NCI-H2081 (cell line): ENCODE measurements at places on chromosomes 1 and 21.

DNA sequence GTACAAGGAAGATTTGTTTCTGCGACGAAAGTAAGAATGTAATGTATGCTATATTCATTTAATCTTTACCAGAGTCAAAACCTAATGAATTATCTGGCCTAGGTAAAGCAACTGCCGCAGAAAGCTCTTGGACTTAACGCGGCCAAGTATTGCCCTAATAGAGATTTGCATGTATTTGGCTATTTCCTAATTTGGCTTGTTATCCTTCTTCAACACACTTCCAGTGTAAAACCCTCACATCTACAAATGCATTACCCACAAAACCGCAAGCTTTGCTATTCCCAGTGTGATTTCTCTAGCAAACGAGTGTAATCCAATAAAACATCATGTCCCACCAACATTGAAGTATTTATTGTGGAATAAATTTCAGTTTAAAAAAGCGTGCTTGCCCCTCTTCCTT lies 123.8 kb upstream of the LMO4 start:
- no peak for DNase-seq

- DNase-seq = no peak
These were observed 12.4 kb upstream of the TBX15 start for GRCh38 chr1:119000371-119001180.

DNA sequence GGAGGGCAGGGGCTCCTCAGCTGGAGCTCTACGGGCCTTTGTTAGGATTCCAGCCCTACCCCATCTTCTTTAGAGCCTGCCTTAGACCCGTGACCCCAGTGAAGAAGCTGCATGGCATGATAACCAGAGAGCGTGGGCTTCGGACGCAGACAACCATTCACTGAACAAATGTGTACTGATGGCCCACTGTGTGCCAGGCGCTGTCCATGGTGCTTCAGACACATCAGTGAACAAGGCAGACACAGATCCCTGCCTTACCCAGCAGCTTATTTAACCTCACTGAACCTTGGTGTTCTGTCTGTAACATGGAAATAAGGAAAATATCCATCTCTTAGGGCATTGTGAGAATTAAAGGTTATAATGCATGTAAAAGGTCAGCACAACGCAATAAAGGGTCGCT lies 9.5 kb downstream of the CHIT1 start:
- DNase-seq = no peak

DNA sequence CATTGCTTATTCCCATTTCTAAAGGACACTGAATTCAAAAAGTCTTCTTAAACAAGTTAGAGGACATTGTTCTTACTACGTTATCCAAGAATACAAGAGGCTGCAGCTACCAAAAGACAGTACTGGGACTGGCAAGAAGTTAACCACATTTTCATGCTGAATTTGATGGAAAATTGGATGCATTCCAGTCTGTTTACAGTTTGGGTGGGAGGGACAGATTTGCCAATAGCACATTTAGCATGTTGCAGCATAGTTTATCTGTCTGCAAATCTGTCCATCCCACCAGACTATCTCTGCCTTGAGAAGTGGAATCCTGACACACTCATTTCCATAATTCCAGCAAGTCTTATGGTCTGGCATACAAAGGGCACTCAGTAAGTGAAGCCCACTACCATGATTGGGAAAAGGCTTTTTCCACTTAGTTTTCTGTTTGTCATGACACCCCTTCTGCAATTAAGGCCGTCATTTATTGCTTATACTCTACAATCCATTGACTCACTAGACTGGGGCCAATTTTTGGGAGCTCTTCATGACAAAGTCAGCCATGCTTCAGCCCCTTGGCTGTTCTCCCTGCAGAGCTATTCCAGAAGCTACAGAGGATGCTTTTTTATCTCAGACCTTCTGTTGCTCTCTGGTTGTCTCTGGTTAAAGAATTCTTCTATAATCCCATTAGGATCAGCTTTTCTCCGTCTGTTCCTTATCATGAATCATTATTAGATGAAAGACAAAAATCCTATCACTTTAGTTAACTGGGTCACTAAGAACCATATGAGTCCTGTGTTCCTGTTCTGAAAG lies 355.8 kb upstream of the PTBP2 start:
- no peak for DNase-seq

GRCh38 chr21:43364851-43365424 lies 62.0 kb downstream of the SIK1 start:
- no peak for DNase-seq

GRCh38 chr1:183199304-183199703 lies 13.2 kb downstream of the LAMC2 start:
- DNase-seq = no peak

DNA sequence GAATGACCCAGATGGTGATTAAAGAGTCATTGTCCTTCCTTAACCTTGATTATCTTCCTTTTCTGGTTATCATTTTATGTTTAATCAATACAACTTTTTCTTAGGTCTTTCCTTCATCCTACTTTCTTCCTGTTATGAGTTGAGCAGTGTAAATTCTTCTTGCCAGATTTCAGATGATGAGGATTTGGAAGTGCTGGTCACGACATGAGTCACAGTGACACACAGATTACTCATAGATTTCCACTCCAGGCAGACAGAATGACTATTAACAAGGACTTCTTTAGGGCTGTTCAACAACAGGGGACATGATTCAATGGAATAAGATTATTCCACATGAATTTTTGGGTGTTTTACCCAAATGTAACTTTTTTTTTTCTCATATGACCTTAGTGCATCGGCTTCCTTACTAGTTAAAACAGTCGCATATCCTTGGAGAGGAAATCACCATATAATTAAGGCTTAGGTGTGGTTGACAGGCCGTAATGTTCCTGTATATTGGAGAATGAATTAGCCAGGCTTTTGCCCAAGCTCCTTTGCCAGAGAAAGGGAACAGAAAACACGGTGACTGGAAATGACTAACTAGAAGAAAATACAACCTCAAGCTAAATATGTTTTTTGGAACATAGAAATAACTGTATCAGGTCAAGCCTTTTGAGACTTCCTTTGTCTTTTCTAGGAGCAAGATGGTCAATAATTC lies 44.2 kb downstream of the PRRX1 start:
- DNase-seq = no peak

DNA sequence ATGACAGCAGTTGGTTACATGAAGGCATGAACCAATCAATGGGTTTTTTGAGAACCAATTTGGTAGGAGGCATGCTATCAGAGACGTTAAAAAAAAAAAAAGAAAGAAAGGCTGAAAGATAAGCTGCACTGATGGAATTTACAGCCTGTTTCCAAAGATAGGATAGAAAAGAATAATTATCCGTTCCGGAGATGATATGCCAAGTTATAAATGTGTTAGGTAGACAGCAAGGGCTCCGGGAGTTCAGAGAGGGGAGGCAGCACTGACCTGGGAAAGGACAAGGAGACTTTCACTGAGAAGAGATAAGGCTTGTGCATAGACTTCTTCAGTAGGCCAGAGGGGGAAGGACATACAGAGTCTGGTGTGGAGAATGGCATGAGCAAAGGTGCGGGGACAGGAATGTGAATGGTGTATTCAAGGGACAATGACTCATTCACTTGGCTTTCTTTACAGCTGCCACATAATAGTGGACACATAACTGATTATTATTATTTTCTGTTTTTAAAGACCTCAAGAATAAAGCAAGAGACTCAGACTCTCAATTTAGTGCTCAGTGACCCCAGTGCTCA lies 24.8 kb upstream of the ACBD6 start:
- DNase-seq = no peak

DNA sequence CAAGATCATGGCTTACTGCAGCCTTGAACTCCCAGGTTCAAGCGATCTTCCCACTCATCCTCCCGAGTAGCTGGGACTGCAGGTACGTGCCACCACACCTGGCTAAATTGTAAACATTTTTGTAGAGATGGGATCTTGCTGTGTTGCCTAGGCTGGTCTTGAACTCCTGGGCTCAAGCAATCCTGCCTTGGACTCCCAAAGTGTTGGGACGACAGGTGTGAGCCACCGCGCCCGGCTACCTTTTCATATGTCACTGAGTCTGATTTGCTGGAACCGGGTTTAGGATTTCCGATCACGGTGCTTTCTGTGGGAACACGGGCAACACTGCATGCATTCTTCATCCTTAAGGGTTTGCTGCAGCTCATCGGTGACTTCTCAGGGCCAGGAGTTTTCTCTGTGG lies 32.2 kb upstream of the PCBP3 start:
- DNase-seq = no peak

GRCh38 chr1:61220536-61220935 lies 138.2 kb downstream of the NFIA start:
- DNase-seq = peak; percentile 30

DNA sequence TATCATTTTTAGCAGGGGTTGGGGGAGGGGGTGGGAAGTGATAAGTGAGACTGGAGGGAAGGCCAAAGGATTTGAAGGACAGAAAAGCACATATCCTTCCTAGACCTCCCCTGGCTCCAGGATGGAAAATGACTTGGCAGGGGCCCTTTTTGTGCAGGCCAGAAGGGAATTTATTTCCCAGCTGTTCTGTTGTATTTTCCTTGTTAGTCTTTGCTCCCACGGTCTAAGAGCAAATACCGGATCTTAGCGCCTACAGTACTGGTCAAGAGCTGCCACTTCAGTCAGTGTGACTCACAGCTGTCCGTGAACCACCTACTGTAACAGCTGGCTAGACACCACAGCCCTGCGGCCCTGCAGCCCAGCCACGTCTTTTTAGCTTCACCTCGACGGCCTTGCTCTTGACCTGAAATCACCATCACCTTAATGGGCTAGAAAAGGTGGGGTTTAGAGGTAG lies 51.0 kb upstream of the ERRFI1 start:
- no peak for DNase-seq

- DNase-seq = no peak
These were observed 3.6 kb upstream of the TMEM54 start for GRCh38 chr1:32904797-32905196.

DNA sequence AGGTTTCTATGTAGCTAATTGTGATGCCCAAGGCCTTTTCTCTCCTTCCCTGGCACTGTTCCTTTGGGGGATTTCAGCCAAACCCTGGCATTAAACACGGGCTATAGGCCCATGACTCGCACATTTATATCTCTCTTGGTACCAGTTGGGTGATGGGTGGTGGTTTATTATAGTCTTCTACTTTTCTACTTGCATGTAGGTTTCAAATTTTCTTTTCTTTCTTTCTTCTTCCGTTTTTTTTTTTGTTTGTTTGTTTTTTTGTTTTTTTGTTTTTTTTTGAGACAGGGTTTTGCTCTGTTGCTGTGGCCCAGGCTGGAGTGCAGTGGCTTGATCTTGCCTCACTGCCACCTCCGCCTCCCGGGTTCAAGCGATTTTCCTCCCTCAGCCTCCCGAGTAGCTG lies 1.1 kb downstream of the IL10RB start:
- DNase-seq = no peak

- no peak for DNase-seq
These were observed 62.1 kb downstream of the SKI start for GRCh38 chr1:2290171-2290578.

- DNase-seq = no peak
These were observed 6.4 kb downstream of the RIPK4 start for GRCh38 chr21:41760411-41760810.

DNA sequence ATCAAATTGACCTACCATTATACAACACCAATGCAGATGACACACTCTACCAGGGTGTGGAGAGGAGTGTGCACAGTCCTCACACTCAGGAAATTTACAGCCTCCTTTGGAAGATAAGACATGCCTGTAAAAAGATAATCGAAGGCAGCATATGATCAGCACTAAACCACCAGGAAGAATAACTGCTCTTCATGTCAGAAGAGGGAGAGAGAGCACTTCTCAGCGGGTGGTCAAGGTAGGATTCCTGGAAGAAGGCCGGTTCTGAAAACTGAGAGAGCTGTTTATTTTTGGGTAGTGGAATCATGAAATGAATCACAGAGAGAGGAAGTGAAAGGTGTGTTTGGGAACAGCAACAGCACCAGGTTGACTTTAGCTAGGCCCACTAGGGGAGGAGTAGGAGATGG lies 14.0 kb upstream of the ZNF697 start:
- no peak for DNase-seq

DNA sequence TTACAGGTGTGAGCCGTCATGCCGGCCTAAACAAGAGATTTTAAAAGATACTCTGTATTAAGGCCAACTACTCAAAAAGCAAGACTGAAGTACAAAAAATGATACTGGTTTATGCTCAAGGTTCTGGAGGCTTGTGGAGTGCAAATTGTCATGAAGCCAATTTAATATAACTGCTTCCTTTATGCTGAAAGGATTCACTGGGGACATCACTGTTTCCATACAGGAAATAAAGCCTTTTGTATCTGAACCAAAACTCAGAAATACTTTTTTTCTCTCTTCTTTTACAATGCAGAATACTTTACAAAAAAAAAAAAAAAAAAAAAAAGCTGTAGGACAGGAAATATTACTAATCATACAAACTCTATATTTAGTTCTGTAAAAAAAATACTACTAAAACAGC lies 55.5 kb upstream of the CNN3 start:
- no peak for DNase-seq

DNA sequence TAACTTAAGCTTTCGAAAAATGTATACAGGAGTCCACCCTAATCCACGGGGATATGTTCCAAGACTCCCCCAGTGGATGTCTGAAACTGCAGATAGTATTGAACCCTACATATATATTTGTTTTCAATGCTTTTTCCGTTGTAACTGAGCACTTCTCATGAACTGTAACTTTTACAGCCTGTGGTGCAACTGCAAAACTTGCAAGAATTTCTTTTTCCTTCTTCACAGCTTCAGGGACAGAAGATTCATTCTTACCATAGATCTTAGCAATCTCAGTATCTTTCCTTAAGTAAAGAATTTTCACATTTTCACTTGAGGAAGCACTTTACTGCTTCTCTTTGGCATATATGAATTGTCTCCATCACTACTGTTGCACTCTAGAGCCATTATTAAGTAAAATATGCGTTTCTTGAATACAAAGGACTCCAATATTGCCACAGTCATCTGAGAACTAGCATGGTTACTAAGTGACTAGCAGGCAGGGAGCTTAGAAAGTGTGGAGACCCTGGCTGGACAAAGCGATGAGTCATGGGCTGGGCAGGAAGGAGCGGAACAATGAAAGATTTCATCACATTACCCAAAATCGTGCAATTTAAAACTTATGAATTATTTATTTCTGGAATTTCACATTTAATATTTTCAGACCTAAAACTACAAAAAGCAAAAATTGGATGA lies 14.1 kb downstream of the DPYD start:
- no peak for DNase-seq

DNA sequence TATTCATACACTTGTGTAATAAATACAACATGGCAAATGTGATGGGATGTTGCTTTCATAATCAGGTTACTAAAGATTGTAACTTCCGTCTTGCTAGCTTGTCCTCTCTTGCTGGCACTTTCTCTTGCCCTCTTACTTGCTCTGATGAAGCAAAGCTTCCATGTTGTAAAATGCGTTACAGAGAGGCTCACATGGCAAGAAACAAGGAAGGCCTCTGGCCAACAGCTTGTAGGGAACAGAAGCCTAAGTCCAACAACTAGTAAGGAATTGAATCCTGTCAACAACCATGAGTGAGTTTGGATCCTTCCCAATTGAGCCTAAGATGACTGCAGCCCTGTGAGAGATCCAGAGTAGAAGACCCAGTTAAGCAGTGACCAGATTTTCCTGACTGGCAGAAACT lies 15.4 kb downstream of the TMED5 start:
- no peak for DNase-seq

GRCh38 chr1:192706936-192707335 lies 71.0 kb downstream of the RGS13 start:
- DNase-seq = no peak

GRCh38 chr1:35192056-35192852 lies 691 bp downstream of the SFPQ start:
- DNase-seq = peak; percentile 92

GRCh38 chr1:4762146-4762545 lies 107.7 kb downstream of the AJAP1 start:
- no peak for DNase-seq

- no peak for DNase-seq
These were observed 3.0 kb upstream of the ATP1B1 start for GRCh38 chr1:169103480-169103893.
